ENCODE measurements at places on chromosomes 11 and 22.

- no peaks in the 10 kb centered on the region for H3K4me1 ChIP-seq
- no peak for DNase-seq
- H3K27ac ChIP-seq: no peak overlapping the region
- H3K36me3 ChIP-seq: peaks cover 45% of the 10 kb centered on the region
Observed at GRCh38 chr11:103079833-103080232, 12.1 kb downstream of the DCUN1D5 start.

GRCh38 chr22:48887394-48888332 lies 940.0 kb downstream of the BRD1 start:
- H3K36me3 ChIP-seq: no peaks in the 10 kb centered on the region
- no peak overlapping the region for H3K4me3 ChIP-seq
- no peaks in the 10 kb centered on the region for H3K27me3 ChIP-seq
- H3K27ac ChIP-seq: no peak overlapping the region
- no peak for DNase-seq

- H3K27ac ChIP-seq: no peak overlapping the region
- no peaks in the 10 kb centered on the region for H3K36me3 ChIP-seq
- no peaks in the 10 kb centered on the region for H3K27me3 ChIP-seq
- H3K4me3 ChIP-seq: no peak overlapping the region
Observed at GRCh38 chr11:88359114-88359513, 21.6 kb upstream of the CTSC start.

- DNase-seq: no peak
- peak overlapping the region; percentile 79 for H3K27ac ChIP-seq
- no peaks in the 10 kb centered on the region for H3K27me3 ChIP-seq
- H3K4me1 ChIP-seq: peaks cover 13% of the 10 kb centered on the region
- H3K4me3 ChIP-seq: peak overlapping the region; percentile 75
Observed at GRCh38 chr11:119029340-119030028, 1.2 kb downstream of the SLC37A4 start.

DNA sequence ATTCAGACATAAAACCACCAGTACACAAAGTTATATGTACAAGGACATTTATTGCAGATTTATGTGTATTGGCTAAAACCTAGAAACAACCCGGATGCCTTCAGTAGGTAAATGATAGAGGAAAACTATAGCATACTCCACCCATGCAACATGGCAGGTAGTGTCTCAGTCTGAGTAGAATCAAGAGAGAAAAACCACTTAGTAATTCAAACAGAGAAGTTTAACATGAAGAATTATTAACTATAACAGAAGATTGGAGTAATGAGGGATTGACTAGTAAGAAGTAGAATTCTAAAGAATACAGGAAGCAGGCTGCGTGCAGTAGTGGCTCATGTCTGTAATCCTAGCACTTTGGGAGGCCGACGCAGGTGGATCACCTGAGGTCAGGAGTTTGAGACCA lies 16.2 kb upstream of the SPTY2D1 start:
- DNase-seq: no peak
- no peaks in the 10 kb centered on the region for H3K36me3 ChIP-seq
- no peaks in the 10 kb centered on the region for H3K27me3 ChIP-seq
- no peak overlapping the region for H3K27ac ChIP-seq

DNA sequence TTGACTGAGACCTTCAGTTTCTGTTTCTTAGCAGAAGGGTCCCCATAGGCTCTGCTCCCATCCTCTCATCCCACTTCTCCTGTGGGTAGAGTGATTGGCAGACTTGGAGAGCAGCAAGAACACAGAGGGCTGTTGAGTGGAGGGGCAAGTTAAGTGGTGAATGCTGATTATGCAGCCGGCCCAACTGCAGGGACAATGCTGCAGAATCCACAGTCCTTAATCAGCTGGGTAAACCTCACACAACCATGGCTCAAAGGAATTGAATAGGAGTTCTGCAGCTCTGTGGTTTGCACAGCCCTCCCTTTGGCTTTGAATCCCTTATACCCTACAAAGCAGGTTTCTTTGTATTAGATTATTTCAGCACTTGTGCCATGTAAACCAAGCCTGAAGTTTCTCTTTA lies 161.1 kb downstream of the NAV2 start:
- no peak for DNase-seq
- H3K4me1 ChIP-seq: no peaks in the 10 kb centered on the region
- H3K4me3 ChIP-seq: no peak overlapping the region
- H3K36me3 ChIP-seq: no peaks in the 10 kb centered on the region
- no peaks in the 10 kb centered on the region for H3K27me3 ChIP-seq

- H3K4me1 ChIP-seq: peaks cover 8% of the 10 kb centered on the region
- no peak for DNase-seq
- no peak overlapping the region for H3K4me3 ChIP-seq
- no peak overlapping the region for H3K27ac ChIP-seq
Observed at GRCh38 chr11:2825261-2825888, 60.2 kb downstream of the CDKN1C start.

All from Panc1 (cell line).